ENCODE measurements at places on chromosomes 4 and X. TPM values are rescaled to one million over a fixed set of nuclear protein-coding genes. Genes with fewer than 3 reads are reported as not detected.

DNA sequence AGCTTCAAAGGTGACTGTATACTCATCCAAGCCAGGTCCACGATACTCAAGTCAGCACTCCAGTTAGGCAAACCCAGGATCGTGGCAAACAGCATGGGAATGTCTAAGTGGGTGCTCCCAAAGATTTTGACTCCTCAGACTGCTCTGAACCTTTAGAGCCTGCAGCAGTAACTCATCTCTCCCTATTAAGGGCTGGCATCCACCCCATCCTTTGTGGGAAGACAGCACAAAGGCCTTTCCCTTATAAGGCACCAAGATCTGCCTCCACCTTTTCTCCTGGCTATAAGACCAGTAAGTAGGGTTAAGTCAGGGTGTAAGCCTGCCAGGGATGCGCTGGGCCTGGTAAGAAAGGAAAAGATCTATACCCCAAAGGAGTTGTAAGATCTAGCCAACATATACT, 23.6 kb upstream of the SLC25A43 start:
- DNase-seq = no peak
- no peaks in the 10 kb centered on the region for H3K36me3 ChIP-seq

- no peaks in the 10 kb centered on the region for H3K4me1 ChIP-seq
- no peak overlapping the region for H3K4me3 ChIP-seq
- no peaks in the 10 kb centered on the region for H3K27me3 ChIP-seq
- no peak overlapping the region for H3K27ac ChIP-seq
Measured at GRCh38 chr4:150207871-150208270, 129.6 kb downstream of the DCLK2 start.

DNA sequence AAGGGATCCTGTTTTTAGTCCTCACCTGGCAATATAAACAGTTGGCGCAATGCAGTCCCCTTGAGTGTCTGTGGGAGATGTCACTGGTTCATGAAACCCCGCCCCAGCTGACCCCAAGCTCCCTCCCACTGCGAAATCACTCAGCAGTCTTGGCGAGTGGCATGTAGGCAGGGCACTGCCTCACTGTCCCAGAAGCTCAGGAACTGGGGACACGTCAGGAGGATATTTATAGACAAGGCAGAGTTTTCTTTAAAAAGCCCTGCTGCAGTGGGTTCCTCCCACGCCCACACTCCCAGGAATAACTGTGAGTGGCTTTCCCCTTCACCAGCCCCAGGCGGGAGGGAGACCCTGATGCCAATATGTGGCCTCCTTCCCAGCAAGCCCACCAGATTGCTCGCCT, 44.3 kb upstream of the PPP2R2C start:
- no peaks in the 10 kb centered on the region for H3K36me3 ChIP-seq
- H3K27me3 ChIP-seq = no peaks in the 10 kb centered on the region
- no peak for DNase-seq
- no peak overlapping the region for H3K27ac ChIP-seq
- no peak overlapping the region for H3K4me3 ChIP-seq

DNA sequence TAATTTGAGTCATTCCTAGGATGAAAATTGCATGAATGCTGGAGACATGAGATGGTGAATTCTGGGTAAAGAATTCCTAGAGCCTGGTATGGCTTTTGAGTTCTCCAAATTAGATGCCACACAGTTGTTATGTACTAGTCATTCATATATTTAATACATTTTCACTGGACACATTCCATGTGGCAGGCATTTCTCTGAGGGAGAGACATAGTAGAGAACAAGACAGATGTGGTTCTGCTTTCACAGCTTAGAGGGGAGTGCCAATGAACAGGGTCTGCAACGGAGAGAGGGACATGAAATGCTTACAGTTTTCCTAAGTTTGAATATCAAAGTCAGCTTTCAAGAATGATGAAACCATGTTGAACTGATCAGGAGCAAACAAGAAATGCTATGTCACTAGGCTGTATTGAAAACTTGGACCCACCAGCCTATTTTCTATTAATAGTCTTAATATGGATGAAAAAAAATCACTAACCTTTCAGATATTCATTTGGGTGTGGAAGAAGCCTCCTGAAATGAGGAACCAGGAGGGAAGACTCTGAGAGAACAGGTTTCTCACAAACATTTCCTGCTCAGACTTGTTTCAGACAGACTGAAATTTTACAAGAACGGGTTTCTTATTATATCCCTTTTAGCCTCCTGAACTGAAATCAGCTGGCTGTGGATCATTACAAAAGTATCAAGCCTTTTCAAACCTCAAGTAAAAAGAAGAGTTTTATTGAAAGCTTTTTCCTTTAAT, 276.0 kb upstream of the TET2 start:
- H3K27ac ChIP-seq = no peak overlapping the region
- no peak overlapping the region for H3K4me3 ChIP-seq
- DNase-seq = no peak
- no peaks in the 10 kb centered on the region for H3K4me1 ChIP-seq
- H3K27me3 ChIP-seq = no peaks in the 10 kb centered on the region
- no peaks in the 10 kb centered on the region for H3K36me3 ChIP-seq

GRCh38 chr4:1385373-1386340, 20.6 kb downstream of the NKX1-1 start:
- peaks cover 8% of the 10 kb centered on the region for H3K36me3 ChIP-seq
- H3K27me3 ChIP-seq = no peaks in the 10 kb centered on the region
- H3K4me3 ChIP-seq = no peak overlapping the region
- no peak overlapping the region for H3K27ac ChIP-seq

DNA sequence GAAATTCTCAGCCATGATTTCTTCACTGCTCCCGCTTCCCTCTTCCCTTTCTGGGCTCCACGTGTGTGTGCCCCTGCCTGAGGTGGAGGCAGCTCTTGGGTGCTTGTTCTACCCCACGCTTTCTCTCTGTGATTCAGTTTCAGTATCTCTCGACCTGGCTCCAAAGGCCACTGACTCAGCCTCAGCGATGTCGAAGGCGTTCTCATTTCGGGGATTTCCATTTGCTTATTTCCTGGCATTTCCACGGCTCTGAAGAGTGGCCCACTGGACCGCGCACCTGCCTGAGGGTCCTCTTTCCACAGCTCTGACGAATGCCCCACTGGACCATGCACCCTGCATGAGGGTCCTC, 52.4 kb downstream of the GAK start:
- H3K4me3 ChIP-seq = no peak overlapping the region
- peaks cover 58% of the 10 kb centered on the region for H3K36me3 ChIP-seq
- peak; percentile 66 for DNase-seq
- H3K27me3 ChIP-seq = no peaks in the 10 kb centered on the region

DNA sequence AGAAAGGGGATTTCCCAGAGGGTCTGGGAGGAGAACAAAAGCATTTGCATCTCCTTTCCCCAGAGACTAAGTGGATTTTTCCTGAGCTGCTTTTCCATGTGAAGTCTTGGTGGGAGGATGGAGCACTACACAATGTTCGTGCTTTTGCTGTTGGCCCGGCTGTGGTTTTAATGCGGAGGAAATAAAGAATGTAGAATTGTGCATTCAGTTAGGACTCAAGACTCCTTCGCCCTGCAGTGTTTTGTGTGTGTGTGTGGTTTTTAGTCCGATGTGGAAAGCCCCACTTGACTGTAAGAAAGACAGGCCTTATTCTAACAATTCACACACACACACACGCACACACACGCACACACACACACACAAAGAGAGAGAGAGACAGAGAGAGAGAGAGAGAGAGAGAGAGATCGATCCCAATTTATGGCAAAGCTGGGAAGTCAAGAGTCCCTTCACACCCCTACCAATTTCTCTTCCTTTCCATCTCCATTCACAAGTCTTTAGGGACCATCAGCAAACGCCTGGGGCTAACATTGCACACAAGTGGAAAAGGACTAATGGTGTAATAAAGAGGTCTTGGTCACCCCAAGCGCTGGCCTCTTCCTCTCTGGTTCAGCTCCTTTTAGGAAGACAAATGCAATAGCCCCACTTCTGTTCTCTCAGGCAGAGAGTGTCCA, 44.2 kb downstream of the CLDN34 start:
- H3K4me3 ChIP-seq = no peak overlapping the region
- H3K27me3 ChIP-seq = no peaks in the 10 kb centered on the region
- H3K4me1 ChIP-seq = peaks cover 17% of the 10 kb centered on the region
- H3K36me3 ChIP-seq = no peaks in the 10 kb centered on the region

GRCh38 chr4:72448231-72448630, 120.8 kb downstream of the ADAMTS3 start:
- no peak overlapping the region for H3K4me3 ChIP-seq
- H3K4me1 ChIP-seq = no peaks in the 10 kb centered on the region
- H3K27me3 ChIP-seq = no peaks in the 10 kb centered on the region
- no peaks in the 10 kb centered on the region for H3K36me3 ChIP-seq

- H3K27ac ChIP-seq = no peak overlapping the region
- H3K27me3 ChIP-seq = no peaks in the 10 kb centered on the region
- no peak for DNase-seq
Measured at GRCh38 chr4:19659101-19659500, 592.6 kb upstream of the SLIT2 start.

GRCh38 chr4:118224243-118224829, 128.5 kb downstream of the PRSS12 start:
- H3K4me1 ChIP-seq = no peaks in the 10 kb centered on the region
- no peak overlapping the region for H3K4me3 ChIP-seq
- no peaks in the 10 kb centered on the region for H3K27me3 ChIP-seq
- H3K36me3 ChIP-seq = no peaks in the 10 kb centered on the region
- peak; percentile 48 for DNase-seq
- H3K27ac ChIP-seq = no peak overlapping the region

DNA sequence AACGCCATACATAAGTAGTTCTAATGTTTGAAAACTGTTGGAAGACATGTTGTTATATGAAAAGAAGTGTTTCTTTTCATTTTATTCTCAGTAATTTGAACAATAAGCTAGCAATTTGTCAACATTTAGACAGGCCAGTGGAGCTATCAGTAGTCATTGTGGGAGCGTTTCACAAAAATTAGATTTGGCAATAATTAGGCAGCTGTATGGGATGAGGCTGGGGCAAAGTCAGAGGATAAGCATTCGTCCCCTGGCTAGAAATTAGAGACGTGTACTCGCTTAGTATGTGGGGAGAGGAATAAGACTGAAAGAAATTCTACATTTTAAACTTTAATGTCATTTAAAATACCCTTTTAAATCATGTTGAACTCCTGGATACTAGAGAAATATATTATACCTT, 70.6 kb downstream of the TMEM144 start:
- no peak overlapping the region for H3K27ac ChIP-seq
- H3K4me1 ChIP-seq = no peaks in the 10 kb centered on the region
- no peak overlapping the region for H3K4me3 ChIP-seq
- H3K36me3 ChIP-seq = no peaks in the 10 kb centered on the region

DNA sequence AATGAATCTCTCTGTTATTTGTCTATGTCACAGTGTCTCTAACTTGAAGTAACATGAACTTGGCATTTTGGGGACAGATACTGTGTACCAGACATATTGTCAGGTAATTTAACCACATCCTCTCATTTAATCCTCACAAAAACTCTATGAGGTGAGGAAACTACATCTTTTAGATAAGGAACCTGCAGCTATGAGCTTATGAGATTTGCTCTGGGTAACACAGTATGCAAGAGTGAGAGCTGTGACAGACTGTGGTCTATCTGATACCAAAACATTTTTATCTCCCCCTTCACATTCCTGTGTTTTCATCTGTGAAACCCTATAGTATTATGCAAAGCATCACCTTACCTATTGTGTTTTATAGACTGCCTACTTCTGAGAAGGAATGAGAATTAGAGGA, 58.4 kb upstream of the HS3ST1 start:
- no peaks in the 10 kb centered on the region for H3K27me3 ChIP-seq
- H3K27ac ChIP-seq = no peak overlapping the region
- no peaks in the 10 kb centered on the region for H3K4me1 ChIP-seq
- DNase-seq = no peak
- H3K36me3 ChIP-seq = no peaks in the 10 kb centered on the region

DNA sequence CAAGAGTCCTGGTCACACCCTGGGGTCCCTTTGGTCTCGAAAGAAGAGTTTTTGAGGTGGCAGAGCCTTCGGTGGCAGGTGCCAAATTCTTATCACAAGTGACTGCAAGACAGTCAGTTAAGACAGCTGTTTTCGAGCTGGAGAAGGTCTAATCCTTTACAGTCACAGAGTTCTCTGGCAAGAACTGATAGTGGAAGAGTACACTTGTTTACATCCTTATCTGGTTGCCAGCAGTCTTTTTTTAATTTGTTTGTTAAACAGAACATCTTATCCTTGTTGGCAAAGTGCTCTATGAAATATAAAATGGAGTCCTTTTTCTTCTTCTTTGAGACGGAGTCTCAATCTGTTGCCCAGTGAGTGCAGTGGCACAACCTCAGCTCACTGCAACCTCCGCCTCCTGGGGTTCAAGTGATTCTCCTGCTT, 50.4 kb upstream of the ELOVL6 start:
- no peaks in the 10 kb centered on the region for H3K4me1 ChIP-seq
- H3K4me3 ChIP-seq = no peak overlapping the region
- no peak for DNase-seq
- no peak overlapping the region for H3K27ac ChIP-seq

GRCh38 chr4:60683973-60684372, 516.2 kb upstream of the ADGRL3 start:
- H3K4me1 ChIP-seq = no peaks in the 10 kb centered on the region
- H3K4me3 ChIP-seq = no peak overlapping the region
- H3K27me3 ChIP-seq = no peaks in the 10 kb centered on the region

GRCh38 chrX:129663171-129663570, 8.4 kb upstream of the APLN start:
- DNase-seq = no peak
- no peaks in the 10 kb centered on the region for H3K4me1 ChIP-seq
- H3K36me3 ChIP-seq = no peaks in the 10 kb centered on the region
- H3K27me3 ChIP-seq = no peaks in the 10 kb centered on the region
- H3K4me3 ChIP-seq = no peak overlapping the region

GRCh38 chr4:143362349-143363046, 25.8 kb downstream of the GAB1 start:
- H3K4me1 ChIP-seq = peaks cover 40% of the 10 kb centered on the region
- H3K27me3 ChIP-seq = no peaks in the 10 kb centered on the region
- no peaks in the 10 kb centered on the region for H3K36me3 ChIP-seq
- H3K4me3 ChIP-seq = no peak overlapping the region

DNA sequence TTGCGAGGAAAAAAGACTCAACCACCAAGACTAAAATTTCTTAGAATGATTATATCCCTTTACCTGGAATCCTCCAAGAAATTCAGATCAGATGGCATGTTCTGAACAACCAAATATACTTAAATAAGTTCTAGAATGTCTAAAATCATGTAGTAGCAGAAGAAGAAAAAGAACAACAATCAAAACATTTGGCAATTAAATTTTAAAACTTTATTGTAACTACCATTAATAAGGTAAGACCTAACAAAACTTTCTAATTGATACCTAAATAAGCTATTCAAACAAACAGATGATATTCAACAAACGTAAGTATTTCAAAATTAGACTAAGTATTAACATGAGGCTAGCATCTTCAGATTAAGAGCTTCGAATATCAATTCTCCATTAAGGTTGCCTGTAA, 4.3 kb downstream of the THOC2 start:
- peaks cover 11% of the 10 kb centered on the region for H3K4me1 ChIP-seq
- H3K4me3 ChIP-seq = no peak overlapping the region
- H3K36me3 ChIP-seq = no peaks in the 10 kb centered on the region
- no peak overlapping the region for H3K27ac ChIP-seq
- H3K27me3 ChIP-seq = no peaks in the 10 kb centered on the region
- DNase-seq = no peak

- H3K27me3 ChIP-seq = no peaks in the 10 kb centered on the region
- no peaks in the 10 kb centered on the region for H3K4me1 ChIP-seq
- H3K36me3 ChIP-seq = no peaks in the 10 kb centered on the region
- no peak overlapping the region for H3K4me3 ChIP-seq
Measured at GRCh38 chrX:50067435-50068284, 133.1 kb downstream of the AKAP4 start.

The SEC24B gene
- total RNA-seq = 38.6 TPM

The F9 gene
- not detected for total RNA-seq

The ARX gene
- total RNA-seq = not detected

The H2AZ1 gene
- 87.7 TPM for total RNA-seq

The CT45A2 gene
- not detected for total RNA-seq

The ARR3 gene
- not detected for total RNA-seq

The NPY5R gene
- total RNA-seq = not detected

The USP17L11 gene
- total RNA-seq = not detected

The ADH1B gene
- not detected for total RNA-seq

The SPACA5 gene
- not detected for total RNA-seq

The AFP gene
- total RNA-seq = not detected

The CWH43 gene
- total RNA-seq = not detected

All from natural killer cell (primary cell).